ENCODE measurements at places on chromosomes 12 and 14.

GRCh38 chr14:35299708-35300107, 7.5 kb downstream of the PSMA6 start:
- peaks cover 59% of the 10 kb centered on the region for H3K4me1 ChIP-seq
- no peak overlapping the region for H3K4me3 ChIP-seq
- H3K36me3 ChIP-seq, result peaks cover 4% of the 10 kb centered on the region

DNA sequence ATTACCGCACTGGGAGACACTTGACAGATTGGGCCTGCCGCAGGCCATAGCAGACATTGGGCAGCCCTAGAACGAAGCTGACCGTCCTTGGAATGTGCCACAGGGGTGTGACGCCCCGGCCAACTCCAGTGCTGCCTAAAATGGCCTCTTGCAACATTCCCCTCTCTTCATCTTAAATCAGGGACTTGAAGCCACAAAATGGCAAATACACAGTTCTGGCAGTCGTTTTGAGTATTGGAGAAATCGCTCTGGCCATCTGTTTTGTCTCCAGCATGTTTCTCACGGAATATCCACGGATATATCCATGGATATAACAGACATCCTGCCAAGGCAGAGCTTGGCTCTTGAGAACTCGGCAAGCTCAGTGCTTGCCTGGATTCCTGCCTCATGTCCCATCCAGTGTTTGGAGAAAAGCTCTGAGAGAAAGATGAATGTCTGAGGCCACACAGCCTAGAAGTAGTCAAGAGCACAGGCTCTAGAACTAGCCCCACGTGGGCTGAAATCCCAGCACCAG, 158.4 kb downstream of the CHST11 start:
- H3K27ac ChIP-seq, result no peak overlapping the region
- peaks cover 4% of the 10 kb centered on the region for H3K36me3 ChIP-seq
- DNase-seq, result no peak
- H3K4me3 ChIP-seq, result no peak overlapping the region
- H3K4me1 ChIP-seq, result peaks cover 4% of the 10 kb centered on the region

- peaks cover 11% of the 10 kb centered on the region for H3K4me1 ChIP-seq
- H3K27ac ChIP-seq, result no peak overlapping the region
- peaks cover 21% of the 10 kb centered on the region for H3K27me3 ChIP-seq
These were observed 440 bp upstream of the ISM2 start for GRCh38 chr14:77498984-77499527.

DNA sequence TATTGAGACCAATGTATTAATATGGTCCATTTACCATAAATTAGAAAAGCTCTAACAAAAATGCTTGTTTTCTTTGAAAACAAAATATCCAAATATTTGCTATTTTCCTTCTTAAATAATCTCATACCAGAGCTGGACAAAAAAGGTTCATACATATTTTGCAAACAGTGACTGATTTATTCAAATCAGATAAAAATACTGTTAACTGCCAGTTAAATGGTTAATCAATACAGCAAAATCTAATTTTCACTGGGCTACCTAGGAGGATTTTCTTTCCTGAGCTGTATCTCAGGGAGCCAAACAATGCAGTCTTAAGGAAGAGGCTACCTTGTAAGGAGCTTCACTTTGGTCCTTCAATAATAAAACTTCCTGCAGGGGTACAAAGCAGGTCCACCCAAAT, 2.0 kb downstream of the FERMT2 start:
- H3K27me3 ChIP-seq, result peaks cover 59% of the 10 kb centered on the region
- H3K4me1 ChIP-seq, result peaks cover 19% of the 10 kb centered on the region
- H3K36me3 ChIP-seq, result no peaks in the 10 kb centered on the region
- H3K4me3 ChIP-seq, result no peak overlapping the region
- DNase-seq, result no peak

- no peak overlapping the region for H3K4me3 ChIP-seq
- H3K27ac ChIP-seq, result no peak overlapping the region
- H3K4me1 ChIP-seq, result peaks cover 6% of the 10 kb centered on the region
- no peaks in the 10 kb centered on the region for H3K36me3 ChIP-seq
- H3K27me3 ChIP-seq, result peaks cover 15% of the 10 kb centered on the region
These were observed 774 bp downstream of the CHGA start for GRCh38 chr14:92923744-92924103.

- H3K36me3 ChIP-seq, result no peaks in the 10 kb centered on the region
- H3K27me3 ChIP-seq, result peaks cover 23% of the 10 kb centered on the region
These were observed at the start of gene ERBB3 for GRCh38 chr12:56079723-56080555. ERBB3 (plus strand) TSS chr12:56080165; CDS start chr12:56080301, 136 bp downstream.

DNA sequence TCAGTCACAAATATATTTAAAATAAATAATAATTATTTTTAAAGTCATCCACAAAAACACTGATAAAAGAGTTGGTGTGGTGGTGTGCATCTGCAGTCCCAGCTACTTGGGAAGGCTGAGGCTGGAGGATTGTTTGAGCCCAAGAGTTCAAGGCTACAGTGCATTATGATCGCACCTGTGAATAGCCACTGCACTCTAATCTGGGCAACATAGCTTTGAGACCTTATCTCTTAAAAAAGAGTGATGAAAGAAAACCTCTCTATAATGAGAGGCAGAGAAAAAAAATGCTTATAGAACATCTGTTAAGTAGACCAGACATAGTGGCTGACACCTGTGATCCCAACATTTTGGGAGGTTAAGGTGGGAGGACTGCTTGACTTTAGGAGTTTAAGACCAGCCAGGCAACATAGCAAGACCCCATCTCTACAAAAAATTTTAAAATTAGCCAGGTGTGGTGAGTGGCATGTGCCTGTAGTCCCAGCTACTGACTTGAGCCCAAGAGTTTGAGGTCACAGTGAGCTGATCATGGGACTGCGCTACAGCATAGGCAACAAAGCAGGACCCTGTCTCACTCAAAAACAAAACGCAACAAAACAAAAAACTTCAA, 50.5 kb downstream of the RALGAPA1 start:
- no peaks in the 10 kb centered on the region for H3K4me1 ChIP-seq
- H3K27me3 ChIP-seq, result no peaks in the 10 kb centered on the region
- H3K27ac ChIP-seq, result no peak overlapping the region
- H3K36me3 ChIP-seq, result peaks cover 31% of the 10 kb centered on the region
- DNase-seq, result no peak
- H3K4me3 ChIP-seq, result no peak overlapping the region

DNA sequence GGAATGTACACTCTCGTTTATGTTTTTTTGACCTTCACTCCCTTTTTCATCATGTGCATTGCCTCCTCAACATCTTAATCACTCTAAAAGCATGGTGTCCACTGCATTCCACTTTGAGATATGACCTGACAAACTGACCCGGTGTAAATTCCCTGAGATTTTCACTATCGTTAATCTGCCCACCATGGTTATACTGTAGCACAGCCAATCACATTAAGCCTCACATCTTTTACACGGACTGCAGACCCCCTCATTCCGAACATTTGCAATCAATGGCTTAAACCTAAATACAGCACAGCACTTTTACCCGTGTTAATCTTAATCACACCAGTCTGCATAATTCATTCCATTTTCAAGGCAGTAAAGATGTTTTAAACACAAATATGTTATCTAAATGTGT, 2.4 kb downstream of the RERG start:
- no peaks in the 10 kb centered on the region for H3K36me3 ChIP-seq
- H3K4me3 ChIP-seq, result no peak overlapping the region
- no peak overlapping the region for H3K27ac ChIP-seq
- DNase-seq, result no peak
- H3K27me3 ChIP-seq, result peaks cover 20% of the 10 kb centered on the region

- no peak overlapping the region for H3K27ac ChIP-seq
- H3K27me3 ChIP-seq, result no peaks in the 10 kb centered on the region
- H3K4me1 ChIP-seq, result peaks cover 21% of the 10 kb centered on the region
- no peak overlapping the region for H3K4me3 ChIP-seq
- no peaks in the 10 kb centered on the region for H3K36me3 ChIP-seq
- peak; percentile 84 for DNase-seq
These were observed 82.5 kb downstream of the MED13L start for GRCh38 chr12:116194935-116195431.

GRCh38 chr12:26748741-26749431, 84.1 kb downstream of the ITPR2 start:
- H3K27me3 ChIP-seq, result no peaks in the 10 kb centered on the region
- H3K27ac ChIP-seq, result no peak overlapping the region
- H3K4me1 ChIP-seq, result peaks cover 5% of the 10 kb centered on the region
- H3K4me3 ChIP-seq, result no peak overlapping the region

DNA sequence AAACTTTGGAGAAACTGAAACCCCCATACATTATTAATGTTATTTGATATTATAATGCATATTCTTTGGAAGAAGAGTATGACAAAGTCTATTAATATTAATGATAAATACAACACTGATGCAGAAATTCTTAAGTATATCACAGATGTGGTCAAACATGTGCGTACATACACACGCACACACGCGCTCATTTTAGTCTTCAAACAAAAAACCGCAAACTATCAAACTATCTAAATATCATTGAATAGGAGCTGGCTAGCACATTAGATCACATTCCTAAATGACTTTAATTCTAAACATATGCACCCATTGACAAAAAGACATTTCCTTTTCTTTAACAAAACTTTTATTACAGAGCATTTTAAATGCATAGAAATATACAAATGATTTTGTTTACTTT, 872.7 kb downstream of the SLC16A7 start:
- DNase-seq, result no peak
- no peak overlapping the region for H3K4me3 ChIP-seq
- no peaks in the 10 kb centered on the region for H3K27me3 ChIP-seq

- no peaks in the 10 kb centered on the region for H3K27me3 ChIP-seq
- no peak overlapping the region for H3K4me3 ChIP-seq
- H3K4me1 ChIP-seq, result peaks cover 95% of the 10 kb centered on the region
- H3K36me3 ChIP-seq, result peaks cover 15% of the 10 kb centered on the region
- H3K27ac ChIP-seq, result no peak overlapping the region
- DNase-seq, result no peak
These were observed 88.4 kb downstream of the PRKCH start for GRCh38 chr14:61409782-61410181.

- H3K4me3 ChIP-seq, result no peak overlapping the region
- H3K27ac ChIP-seq, result no peak overlapping the region
- peaks cover 7% of the 10 kb centered on the region for H3K4me1 ChIP-seq
- DNase-seq, result no peak
- no peaks in the 10 kb centered on the region for H3K36me3 ChIP-seq
- peaks cover 2% of the 10 kb centered on the region for H3K27me3 ChIP-seq
These were observed 5.8 kb downstream of the JDP2 start for GRCh38 chr14:75433631-75434071.

- no peaks in the 10 kb centered on the region for H3K36me3 ChIP-seq
- H3K4me3 ChIP-seq, result no peak overlapping the region
- H3K27me3 ChIP-seq, result no peaks in the 10 kb centered on the region
- H3K27ac ChIP-seq, result no peak overlapping the region
These were observed 424.4 kb upstream of the LMO3 start for GRCh38 chr12:17030338-17030737.

- no peak overlapping the region for H3K27ac ChIP-seq
- DNase-seq, result no peak
- H3K27me3 ChIP-seq, result no peaks in the 10 kb centered on the region
- peaks cover 51% of the 10 kb centered on the region for H3K4me1 ChIP-seq
- H3K4me3 ChIP-seq, result no peak overlapping the region
These were observed 69.1 kb downstream of the VCPKMT start for GRCh38 chr14:50047274-50047676.

DNA sequence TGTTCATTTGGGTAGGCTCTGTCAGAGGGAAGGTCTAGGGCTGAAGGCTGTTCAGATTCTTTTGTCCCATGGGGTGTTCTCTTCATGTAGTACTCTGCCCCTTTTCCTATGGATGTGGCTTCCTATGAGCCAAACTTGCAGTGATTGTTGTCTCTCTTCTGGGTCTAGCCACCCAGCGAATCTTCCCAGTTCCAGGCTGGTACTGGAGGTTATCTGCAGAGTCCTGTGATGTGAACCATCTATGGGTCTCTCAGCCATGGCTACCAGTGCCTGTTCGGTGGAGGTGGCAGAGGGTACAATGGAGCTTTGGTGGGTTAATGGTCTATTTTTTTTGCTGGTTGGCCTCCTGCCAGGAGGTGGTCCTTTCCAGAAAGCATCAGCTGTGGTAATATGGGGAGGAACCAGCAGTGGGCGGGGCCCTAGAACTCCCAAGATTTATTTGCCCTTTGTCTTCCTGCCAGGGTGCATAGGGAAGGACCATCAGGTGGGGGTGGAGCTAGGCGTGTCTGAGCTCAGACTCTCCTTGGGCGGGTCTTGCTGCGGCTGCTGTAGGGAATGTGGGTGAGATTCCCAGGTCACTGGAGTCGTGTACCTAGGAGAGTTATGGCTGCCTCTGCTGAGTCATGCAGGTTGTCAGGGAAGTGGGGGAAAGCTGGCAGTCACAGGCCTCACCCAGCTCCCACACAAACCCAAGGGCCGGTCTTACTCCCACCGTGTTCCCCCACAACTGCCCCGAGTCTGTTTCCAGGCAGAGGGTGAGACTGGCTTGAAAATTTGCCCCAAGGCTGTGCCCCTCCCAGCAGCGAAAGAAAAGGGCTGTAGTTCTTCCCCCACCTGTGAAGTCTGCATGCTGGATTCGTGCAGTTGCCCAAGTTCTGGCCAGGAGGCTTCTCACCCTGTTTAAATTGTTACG, 17.5 kb downstream of the MTRFR start:
- H3K27ac ChIP-seq, result no peak overlapping the region
- H3K36me3 ChIP-seq, result peaks cover 38% of the 10 kb centered on the region
- no peaks in the 10 kb centered on the region for H3K27me3 ChIP-seq
- no peak for DNase-seq
- H3K4me1 ChIP-seq, result peaks cover 33% of the 10 kb centered on the region
- H3K4me3 ChIP-seq, result no peak overlapping the region

- H3K27me3 ChIP-seq, result no peaks in the 10 kb centered on the region
- DNase-seq, result no peak
- peak overlapping the region; percentile 66 for H3K4me3 ChIP-seq
- H3K27ac ChIP-seq, result peak overlapping the region; percentile 92
- peaks cover 3% of the 10 kb centered on the region for H3K36me3 ChIP-seq
- H3K4me1 ChIP-seq, result peaks cover 94% of the 10 kb centered on the region
These were observed 97.8 kb downstream of the LGMN start for GRCh38 chr14:92650581-92651105.

- H3K36me3 ChIP-seq, result peaks cover 8% of the 10 kb centered on the region
- no peak overlapping the region for H3K27ac ChIP-seq
- no peaks in the 10 kb centered on the region for H3K27me3 ChIP-seq
These were observed 66.4 kb downstream of the ITPK1 start for GRCh38 chr14:93049315-93049714.

GRCh38 chr14:86196471-86196870, 666.5 kb downstream of the FLRT2 start:
- DNase-seq, result no peak
- H3K4me3 ChIP-seq, result no peak overlapping the region
- H3K27ac ChIP-seq, result no peak overlapping the region
- no peaks in the 10 kb centered on the region for H3K27me3 ChIP-seq
- H3K36me3 ChIP-seq, result no peaks in the 10 kb centered on the region

GRCh38 chr12:57008178-57008577, 1.8 kb upstream of the ZBTB39 start:
- H3K36me3 ChIP-seq, result peaks cover 13% of the 10 kb centered on the region
- H3K27me3 ChIP-seq, result no peaks in the 10 kb centered on the region
- no peak overlapping the region for H3K27ac ChIP-seq

- no peak overlapping the region for H3K27ac ChIP-seq
- no peak for DNase-seq
- H3K36me3 ChIP-seq, result no peaks in the 10 kb centered on the region
- H3K27me3 ChIP-seq, result no peaks in the 10 kb centered on the region
- H3K4me3 ChIP-seq, result no peak overlapping the region
These were observed 631.1 kb upstream of the TMEM132C start for GRCh38 chr12:127635838-127636237.

GRCh38 chr12:103093499-103094106, 136.1 kb downstream of the ASCL1 start:
- no peak for DNase-seq
- H3K27me3 ChIP-seq, result no peaks in the 10 kb centered on the region
- H3K27ac ChIP-seq, result no peak overlapping the region
- no peak overlapping the region for H3K4me3 ChIP-seq
- H3K4me1 ChIP-seq, result no peaks in the 10 kb centered on the region
- H3K36me3 ChIP-seq, result no peaks in the 10 kb centered on the region

GRCh38 chr12:96189781-96190180, 4.4 kb upstream of the ELK3 start:
- no peak overlapping the region for H3K27ac ChIP-seq
- H3K27me3 ChIP-seq, result no peaks in the 10 kb centered on the region
- H3K36me3 ChIP-seq, result no peaks in the 10 kb centered on the region
- no peak for DNase-seq
